ENCODE measurements at places on chromosomes 6 and 20.

GRCh38 chr6:163916315-163917081 is 502.0 kb downstream of the QKI start:
- no peak for DNase-seq

DNA sequence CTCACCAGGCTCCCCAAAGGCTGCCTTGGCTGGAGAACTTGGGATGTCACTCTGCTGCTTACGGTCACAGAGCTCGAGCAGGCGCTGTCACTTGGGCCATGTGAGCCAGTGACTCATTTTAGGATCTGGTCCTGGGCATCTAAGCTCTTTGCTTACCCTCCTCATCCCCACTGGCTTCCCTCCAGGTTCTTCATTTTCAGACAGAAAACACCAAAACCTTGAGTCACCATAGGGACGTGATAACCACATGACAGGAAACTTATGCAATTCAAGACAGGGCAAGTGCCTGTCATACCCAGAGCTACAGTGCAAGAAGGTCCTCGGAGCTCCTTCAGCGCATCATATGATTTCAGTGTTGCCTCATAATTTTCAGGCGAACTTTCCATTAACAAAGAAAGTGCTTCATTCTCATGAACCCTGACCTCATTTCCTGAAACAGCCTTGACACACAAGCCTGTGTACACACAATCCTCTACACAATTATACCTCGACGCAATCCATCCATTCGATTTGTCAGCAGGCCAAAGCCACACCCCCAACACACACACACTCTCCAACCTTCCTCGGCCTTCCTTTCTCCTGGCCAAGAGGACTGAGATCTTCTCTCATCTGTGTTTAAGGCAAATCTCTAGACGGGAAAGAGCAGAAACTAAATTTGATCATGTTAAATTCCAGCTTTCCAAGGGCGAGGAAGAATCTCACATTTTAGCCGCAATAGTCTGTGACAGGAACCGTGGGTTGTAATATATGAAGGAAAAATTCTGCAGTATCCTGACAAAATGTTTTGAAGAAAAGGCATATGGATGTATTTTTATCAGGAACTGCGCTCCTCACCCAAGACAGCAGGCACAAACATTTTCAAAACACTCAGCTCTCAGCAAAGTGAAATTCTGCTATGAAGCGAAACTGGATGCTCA is 25.3 kb downstream of the TBC1D7 start:
- no peak for DNase-seq

DNA sequence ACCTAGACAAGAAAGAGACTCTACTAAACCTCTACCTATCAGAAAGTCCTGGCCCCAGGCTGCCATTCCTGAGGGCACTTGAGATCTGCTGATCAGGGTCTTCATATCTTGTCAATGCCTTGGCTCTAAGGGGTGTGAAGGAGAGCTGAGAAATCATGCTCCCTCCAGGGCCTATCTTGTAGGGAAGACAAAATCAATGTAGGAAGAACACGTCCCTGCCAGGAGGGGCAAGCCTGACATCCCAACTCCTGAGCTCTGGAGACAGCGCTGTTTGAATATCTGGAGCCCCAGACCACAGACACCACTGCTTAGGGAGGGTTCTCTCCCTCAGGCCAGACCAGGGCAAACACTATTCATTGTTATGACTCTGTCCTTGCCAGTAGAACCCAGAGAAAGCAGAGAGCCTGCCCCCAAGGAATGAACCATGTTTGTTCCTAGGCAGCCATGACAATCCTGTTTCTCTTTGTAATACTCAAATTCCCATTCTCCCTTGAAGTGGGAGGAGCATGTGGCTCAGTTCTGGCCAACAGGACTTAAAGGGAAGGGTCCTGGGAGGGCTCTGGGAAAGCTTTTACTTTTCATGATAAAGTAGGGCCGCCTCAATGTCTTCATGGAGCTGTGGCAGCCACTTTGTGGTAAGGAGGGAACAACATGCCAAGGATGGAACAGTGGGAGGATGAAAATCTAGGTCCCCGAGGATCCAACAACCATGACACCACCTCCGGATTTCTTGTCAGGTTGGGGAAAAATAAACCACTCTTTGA is 1.8 kb upstream of the FASTKD5 start:
- no peak for DNase-seq

DNA sequence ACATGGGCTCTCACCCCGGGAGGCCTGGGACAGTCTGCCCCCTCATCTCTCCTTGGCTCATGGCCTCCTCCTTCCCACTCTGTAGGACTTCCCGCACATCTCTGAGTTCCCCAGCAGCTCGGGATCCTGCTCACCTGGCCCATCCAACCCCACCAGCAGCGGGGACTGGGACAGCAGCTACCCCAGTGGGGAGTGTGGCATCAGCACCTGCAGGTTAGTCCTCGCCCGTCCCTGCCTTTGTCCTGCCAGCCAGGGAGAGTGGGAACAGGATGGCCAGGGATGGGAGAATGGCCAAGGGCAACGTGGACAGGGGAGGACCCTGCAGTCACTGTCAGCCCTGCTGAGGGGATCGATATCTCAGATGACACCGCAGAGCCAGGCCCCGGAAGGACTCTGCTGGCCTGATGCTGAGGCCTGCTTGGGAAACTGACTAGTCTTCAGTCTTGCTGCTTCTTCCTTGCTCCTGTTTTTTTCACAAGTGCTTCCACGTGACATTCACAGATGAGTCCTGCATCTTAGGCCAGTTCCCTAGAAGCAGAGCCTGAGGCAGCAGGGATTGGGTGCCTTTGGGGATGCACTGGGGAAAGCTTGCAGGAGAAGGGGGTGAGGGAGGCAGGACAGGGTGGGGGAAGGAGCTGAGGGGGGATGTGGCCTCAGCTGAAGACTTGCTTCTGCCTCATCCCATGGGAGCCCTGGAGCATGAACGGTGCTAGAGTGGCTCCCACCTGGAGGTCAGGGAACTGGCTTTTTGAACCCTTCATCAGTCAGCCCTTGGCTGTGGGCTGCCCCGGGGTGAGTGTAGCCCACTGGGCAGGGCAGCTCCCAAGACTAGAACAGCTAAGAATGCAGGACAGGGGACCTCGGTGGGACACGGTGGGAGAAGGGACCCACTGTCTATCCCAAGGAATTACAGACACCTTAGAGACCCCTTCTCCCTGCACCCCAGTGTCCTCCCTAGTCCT is 120.1 kb downstream of the JPH2 start:
- DNase-seq = no peak

DNA sequence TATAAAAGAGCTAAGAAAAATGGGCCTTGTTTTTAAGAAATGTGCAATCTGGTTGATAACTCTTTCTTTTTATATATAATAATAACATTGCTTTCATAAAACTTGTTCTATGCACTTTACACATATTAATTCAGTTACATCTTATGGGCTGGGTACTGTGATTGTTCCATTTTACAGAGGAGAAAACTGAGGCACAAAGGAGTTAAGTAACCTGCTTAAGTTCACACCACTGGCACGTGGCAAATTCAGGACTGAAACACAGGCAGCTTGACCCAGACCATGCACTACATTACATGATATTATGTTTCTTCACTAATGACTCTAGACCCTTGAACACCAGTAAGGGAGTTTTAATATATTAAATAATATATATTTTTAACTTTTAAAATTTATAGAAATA is 15.4 kb upstream of the IYD start:
- DNase-seq = no peak

DNA sequence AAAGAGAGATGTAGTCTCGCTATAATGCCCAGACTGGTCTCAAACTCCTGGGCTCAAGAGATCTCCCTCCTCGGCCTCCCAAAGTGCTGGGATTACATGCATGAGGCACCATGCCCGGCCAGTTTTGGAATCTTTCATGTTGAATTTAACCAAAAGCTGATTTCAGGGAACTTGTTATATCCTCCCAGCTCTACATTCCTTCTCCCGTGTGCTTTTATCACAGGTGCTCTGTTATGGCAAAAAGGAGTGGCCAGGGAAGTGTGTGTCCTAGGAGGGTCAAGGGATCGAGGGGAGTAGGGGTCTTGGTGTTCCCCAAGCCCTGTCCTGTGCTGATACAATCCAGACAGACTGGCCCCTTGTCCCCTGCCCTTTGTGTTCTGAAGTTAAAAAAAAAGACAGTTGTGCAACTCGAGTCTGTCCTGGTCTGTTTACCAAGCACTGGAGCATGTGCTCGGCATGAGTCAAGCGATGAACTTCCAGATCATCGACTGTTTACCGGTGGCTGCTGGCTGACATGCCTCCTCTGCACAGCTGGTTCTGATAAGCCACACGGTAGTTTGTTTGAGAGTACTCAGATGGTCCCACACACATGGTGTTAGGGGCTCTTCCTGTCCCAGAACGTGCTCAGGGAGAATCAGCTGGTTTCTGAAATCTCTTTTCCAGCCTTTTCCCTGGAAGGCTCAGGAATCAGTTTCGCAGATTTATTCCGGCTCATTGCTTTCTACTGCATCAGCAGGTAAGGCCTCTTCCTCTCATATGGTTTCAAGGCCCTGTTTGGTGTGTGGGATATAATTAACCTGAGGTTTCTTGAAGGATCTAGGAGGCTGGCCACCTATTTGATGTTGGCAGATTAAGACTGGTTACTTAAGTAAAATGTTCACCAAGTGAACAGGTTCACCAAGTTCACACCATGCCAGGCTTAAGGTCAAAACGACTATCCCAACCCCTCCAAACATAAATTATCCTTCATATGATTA is 52.6 kb upstream of the NAA20 start:
- no peak for DNase-seq

GRCh38 chr6:25697537-25698340 is 45.7 kb downstream of the SCGN start:
- DNase-seq = no peak

DNA sequence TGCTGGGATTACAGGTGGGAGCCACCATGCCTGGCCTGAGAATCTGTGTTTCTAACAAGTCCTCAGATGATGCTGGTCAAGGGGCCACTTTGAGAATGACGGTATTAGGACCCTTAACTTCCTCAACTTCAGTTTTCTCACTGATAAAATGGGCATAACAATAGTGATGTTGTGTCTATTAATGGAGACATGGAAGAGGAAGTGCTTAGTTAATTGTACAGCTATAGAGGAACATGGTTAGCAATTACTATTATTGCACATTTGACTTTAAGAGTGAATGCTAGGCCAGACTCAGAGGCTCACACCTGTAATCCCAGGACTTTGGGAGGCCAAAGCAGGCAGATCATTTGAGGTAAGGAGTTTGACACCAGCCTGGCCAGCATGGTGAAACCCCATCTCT is 12.7 kb downstream of the DPPA5 start:
- no peak for DNase-seq

GRCh38 chr6:162621246-162621645 is 106.3 kb downstream of the PRKN start:
- no peak for DNase-seq

DNA sequence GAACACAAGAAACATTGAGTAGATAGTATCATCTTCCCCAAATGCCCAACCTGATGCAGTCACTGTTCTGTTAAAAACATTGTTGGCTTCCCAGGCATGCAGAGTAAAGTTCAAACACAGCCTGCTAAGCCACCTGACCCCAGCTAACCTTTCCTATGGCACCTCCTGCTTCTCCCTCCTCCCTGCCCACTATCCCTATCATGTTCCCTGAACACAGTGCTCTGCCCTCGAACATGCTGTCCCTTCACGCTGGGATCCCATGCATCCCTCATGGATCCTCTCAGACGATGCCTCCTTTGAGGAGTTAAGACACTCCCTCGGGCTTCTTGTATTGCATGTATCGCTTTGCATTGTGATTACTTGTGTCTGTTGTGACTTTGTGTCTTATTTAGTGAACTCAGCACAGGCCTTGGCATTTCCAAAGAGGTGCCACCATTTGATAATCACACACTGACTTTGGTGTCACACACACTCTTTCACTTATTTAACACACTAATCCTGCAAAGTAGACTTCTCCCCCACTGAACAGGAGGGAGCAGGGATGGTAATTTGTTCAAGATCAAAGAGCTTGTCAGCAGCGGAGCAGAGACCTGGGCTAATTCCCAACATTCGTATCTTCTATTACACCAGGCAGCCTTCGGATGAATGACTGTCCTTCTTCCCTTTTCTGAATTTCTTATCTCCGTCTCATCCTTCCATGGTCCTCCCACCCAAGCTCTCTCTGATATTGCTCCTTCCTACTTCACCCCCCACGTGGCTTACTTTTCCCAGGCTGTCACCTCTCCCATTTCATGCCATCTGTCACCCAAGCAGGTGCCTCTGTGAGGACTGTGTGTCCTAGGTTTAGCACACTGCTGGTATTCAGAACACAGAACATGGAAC is 28.3 kb upstream of the SMIM29 start:
- no peak for DNase-seq

GRCh38 chr6:1796706-1797529 is 187.2 kb downstream of the FOXC1 start:
- DNase-seq = no peak

- no peak for DNase-seq
Measured at GRCh38 chr20:20520776-20521175, 152.9 kb downstream of the INSM1 start.

DNA sequence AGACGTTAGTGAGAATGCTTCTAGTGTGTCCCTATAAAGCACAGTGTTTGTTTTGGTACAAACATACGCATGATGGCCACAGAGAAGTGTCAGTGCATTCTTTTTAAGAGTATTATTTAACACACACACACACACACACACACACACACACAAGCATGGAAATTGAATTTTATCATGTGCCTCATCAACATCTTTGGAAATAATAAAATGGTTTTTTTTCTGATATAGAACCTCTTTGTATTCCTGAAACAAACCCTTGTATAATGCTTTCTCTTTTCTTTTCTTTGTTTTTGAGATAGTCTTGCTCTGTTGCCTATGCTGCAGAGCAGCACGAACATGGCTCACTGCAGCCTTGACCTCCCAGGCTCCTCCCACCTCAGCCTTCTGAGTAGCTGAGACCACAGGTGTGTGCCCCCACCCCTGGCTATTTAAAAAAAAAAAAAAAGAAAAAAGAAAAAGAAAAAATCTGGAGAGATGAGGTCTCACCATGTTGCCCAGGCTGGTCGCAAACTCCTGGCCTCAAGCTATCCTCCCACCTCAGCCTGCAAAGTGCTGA is 116.2 kb upstream of the SYNDIG1 start:
- DNase-seq = no peak

DNA sequence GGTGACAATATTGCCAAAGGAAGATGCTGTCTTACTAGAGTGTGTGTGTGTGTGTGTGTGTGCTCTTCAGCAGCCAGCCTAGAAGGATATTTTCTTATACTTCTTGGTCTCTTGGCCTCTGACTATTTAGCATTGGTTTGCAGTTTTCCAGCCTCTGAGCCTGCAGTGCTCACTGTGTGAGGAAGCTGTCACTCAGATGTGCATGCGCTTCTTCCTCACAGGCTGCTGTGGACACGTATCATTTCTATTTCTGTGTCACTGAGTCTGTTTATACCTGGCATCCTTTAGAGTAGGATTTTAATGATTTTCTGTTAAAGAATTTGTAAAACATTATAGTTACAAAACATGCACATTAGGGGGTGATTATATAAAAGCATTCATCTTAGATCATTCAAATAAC is 83.3 kb downstream of the ALDH8A1 start:
- no peak for DNase-seq

- DNase-seq = no peak
Measured at GRCh38 chr6:92339936-92340640, 1079.3 kb downstream of the EPHA7 start.
